CD4-positive, alpha-beta T cell (primary cell): ENCODE measurements at places on chromosomes 12 and 14. TPM values are rescaled to one million over a fixed set of nuclear protein-coding genes. Genes with fewer than 3 reads are reported as not detected.

GRCh38 chr14:76311079-76311758 lies 64.7 kb upstream of the ESRRB start:
- no peak for DNase-seq
- H3K27ac ChIP-seq, result no peak overlapping the region
- no peak overlapping the region for H3K4me3 ChIP-seq

DNA sequence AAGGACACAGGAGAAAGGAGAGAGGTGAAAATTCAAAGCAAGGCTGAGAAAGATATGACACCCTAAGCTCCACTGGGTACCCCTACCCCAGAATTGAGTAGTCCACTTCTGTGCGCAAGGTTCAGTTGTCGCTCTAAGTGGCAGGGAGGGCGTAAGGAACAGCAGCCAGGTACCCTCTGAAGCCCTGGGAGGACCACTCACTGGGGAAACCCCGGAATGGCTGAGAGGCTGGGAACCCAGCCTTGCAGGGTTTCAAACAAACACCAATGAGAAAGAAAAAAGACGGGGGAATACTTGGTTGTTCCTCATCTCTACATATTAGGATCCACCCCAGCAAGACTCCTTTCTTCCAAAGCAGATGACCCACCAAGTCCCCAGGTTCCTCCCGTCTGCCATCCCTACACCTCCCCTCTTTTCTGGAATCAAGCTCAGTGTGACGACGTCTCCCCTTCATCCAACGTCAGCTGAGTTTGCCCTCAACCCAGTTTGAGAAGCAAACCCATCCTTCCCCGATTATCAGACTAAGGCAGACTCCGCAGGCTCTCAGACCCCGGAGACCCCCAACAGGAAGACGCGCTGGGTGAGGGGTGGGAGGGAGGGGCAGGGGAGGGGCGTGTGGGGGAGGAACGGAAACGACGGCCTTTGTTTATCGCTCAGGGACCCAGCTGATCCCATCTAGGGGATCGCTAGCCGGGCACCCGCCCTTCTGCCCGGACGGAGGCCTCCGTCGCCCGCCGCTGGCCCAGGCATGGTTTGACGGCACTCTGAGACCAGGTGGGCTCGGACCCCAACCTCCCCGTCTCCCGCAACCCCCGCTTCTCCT lies 795 bp downstream of the LMBR1L start:
- peaks cover 24% of the 10 kb centered on the region for H3K36me3 ChIP-seq
- DNase-seq, result peak; percentile 21
- H3K4me3 ChIP-seq, result peak overlapping the region; percentile 75

DNA sequence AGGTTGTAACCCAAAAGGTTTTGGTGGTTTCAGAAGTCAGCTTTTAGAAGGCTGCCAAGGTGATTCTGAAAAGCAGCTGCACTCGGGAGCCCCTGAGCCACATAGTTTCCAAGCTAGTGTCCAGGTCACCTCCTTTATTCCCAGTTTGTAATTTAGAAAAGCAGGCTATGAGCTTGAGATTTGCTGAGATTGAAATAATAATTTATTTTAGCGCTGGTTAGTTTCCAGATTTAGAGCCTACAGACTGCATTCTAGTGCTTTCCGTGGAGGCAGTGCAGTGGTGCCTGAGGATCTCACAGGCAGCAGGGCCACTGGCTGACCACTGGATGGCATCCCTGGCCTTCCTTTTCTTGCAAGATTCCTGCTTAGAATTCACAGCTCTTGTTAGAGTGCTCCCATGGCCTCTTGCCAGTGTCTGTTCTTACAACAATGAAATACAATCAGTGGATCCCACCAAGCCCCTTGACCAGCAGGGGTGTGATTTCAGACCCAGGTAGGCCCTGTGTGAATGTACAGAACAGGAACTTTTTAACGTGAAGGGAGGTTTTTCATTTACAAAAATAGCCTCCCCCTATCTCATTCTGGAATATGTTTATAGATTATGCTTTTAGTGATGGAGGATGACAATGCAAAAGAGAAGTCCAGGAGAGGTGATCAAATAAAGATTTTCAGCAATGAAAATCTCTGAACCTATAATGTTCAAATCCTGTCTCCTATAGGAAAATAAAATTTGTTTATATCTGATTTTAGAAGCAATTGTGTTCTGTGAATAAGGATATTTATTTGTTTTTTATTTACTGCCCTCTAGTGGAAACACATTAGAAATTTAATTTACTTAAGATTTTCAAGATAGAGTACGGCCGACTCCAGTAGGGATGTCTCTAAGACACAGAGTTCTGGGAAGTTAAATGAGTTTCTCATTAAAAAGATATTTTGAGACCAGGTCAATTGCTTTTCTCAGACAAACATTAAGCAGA lies 362.1 kb upstream of the STXBP6 start:
- H3K4me1 ChIP-seq, result no peaks in the 10 kb centered on the region
- peaks cover under 1% of the 10 kb centered on the region for H3K27me3 ChIP-seq
- no peak overlapping the region for H3K4me3 ChIP-seq
- no peak overlapping the region for H3K27ac ChIP-seq
- H3K36me3 ChIP-seq, result no peaks in the 10 kb centered on the region
- DNase-seq, result no peak

GRCh38 chr12:110171636-110172035 lies 47.5 kb downstream of the IFT81 start:
- no peaks in the 10 kb centered on the region for H3K36me3 ChIP-seq
- H3K27me3 ChIP-seq, result no peaks in the 10 kb centered on the region

GRCh38 chr14:102817318-102817717 lies 40.1 kb downstream of the TRAF3 start:
- DNase-seq, result no peak
- H3K27me3 ChIP-seq, result no peaks in the 10 kb centered on the region
- no peak overlapping the region for H3K27ac ChIP-seq
- H3K36me3 ChIP-seq, result no peaks in the 10 kb centered on the region

DNA sequence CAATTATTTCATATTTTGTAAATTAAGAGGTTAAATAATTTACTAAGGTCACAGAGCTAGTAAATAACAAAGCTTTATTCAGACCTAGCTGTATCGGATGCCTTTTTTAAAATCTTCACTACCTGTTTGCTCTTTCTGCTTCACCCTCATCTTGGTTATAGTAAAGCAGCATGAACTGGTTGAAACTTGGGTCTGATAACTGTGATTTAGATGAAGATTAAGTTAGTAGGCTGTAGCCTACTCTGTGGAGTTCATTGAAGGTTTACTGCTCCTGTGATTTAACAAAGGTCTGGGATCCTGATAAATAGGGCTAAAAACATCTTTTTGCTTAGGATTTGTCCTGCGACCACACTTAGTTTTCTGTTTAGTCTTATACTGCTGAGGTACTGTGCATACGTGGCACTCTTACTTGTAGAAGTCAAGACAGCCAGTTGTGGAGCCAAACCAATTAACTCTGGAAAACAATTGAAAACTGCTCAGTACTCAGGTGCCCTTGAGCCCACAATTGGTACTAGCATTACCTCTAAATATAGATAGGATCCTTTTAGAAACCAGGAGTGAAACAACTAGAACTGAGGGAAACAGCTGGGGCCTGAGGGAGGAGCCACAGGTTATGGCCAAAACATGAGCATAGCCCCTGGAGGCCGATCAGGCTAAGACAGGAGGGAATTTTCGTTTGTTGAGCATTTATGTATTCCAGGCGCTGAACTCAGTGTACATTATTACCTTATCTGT lies 2.3 kb downstream of the SPATS2 start:
- H3K4me3 ChIP-seq, result no peak overlapping the region
- H3K27me3 ChIP-seq, result no peaks in the 10 kb centered on the region
- peaks cover 15% of the 10 kb centered on the region for H3K4me1 ChIP-seq
- no peak overlapping the region for H3K27ac ChIP-seq
- DNase-seq, result no peak

DNA sequence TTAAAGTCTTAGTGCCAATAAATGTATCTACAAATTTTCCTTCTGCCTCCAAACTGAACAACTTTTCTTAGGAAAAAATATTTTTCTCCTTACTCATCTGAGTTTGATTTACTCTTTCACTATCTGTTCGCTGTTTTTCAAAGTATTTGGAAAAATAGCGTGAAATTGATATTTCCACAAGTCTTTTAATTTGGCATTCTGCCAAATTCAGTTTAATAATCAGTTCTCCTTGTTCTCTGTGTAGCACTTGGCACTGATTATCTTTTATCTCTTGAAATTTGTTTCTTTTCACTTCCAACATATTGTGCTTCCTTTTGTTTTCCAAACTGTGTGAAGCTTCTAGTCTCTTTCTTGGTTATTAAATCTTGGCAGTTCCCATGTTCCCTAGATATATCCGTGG lies 559.8 kb downstream of the RPL10L start:
- no peaks in the 10 kb centered on the region for H3K36me3 ChIP-seq
- H3K4me1 ChIP-seq, result no peaks in the 10 kb centered on the region
- no peaks in the 10 kb centered on the region for H3K27me3 ChIP-seq
- H3K27ac ChIP-seq, result no peak overlapping the region
- no peak for DNase-seq
- no peak overlapping the region for H3K4me3 ChIP-seq

DNA sequence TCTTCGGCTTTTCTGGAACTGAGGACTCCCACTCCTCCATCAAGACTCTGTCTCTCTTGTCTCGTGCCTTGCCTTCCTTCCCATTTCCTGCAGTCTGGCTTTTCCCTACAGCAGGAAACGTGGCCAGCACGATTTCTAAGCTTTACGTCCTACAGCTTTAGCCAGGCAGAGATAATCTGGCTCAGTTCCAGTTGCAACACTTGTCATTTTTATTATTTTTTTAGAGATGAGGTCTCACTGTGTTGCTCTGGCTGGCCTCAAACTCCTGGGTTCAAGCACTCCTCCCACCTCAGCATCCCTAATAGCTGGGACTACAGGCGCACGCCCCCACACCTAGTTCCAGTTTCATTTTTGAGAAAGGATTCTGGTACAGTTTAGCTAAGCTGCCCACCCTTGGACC lies 19.9 kb downstream of the CALM1 start:
- DNase-seq, result no peak
- H3K36me3 ChIP-seq, result no peaks in the 10 kb centered on the region
- no peak overlapping the region for H3K4me3 ChIP-seq
- H3K27me3 ChIP-seq, result no peaks in the 10 kb centered on the region
- no peak overlapping the region for H3K27ac ChIP-seq

- H3K27ac ChIP-seq, result no peak overlapping the region
- DNase-seq, result no peak
- H3K4me1 ChIP-seq, result no peaks in the 10 kb centered on the region
- no peaks in the 10 kb centered on the region for H3K36me3 ChIP-seq
- no peaks in the 10 kb centered on the region for H3K27me3 ChIP-seq
- no peak overlapping the region for H3K4me3 ChIP-seq
Observed at GRCh38 chr12:25257590-25258324, 7.0 kb upstream of the KRAS start.

GRCh38 chr12:117643971-117644370 lies 282.5 kb upstream of the NOS1 start:
- H3K36me3 ChIP-seq, result no peaks in the 10 kb centered on the region
- H3K27me3 ChIP-seq, result peaks cover 2% of the 10 kb centered on the region
- no peak overlapping the region for H3K27ac ChIP-seq
- no peak overlapping the region for H3K4me3 ChIP-seq
- no peak for DNase-seq

DNA sequence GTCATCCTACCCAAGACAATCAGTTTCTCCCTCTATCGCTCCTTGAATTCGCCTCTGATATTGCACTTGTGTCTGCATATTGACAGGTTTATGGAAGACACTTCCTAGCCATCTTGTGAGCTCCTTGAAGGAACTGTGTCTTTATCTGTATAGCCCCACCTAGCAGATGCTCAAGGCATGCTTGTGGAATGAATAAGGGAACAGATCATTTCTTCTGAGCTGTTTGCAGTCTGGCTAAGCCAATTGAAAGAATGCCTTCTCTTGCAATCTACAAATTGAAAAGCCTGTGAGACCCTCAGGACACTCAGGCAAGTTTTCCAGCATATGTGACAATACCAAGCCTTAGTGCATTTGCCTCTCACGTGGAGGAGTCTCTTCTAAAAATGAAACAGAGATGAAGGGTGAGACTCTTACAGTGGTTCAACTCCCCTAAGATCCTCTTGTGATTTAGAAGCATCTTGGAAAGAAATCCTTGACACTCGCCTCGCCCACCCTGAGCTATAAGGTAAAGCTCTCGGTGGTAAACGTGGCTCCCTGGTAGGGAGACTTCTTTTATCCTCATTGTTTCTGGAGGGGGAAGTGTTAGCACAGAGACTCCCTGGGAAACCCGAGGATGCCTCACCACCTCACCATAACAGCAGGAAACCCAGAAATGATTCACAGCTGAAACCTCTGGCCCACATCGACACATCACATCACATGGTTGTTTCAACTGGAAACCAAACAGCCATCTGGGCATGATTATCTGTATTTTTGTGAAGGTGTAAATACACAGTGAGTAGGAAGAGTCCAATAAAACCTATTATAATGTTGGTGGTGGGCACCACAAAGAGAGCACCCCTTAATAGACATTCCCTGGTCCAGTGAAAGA lies 112.3 kb upstream of the BCL2L14 start:
- no peak overlapping the region for H3K27ac ChIP-seq
- H3K27me3 ChIP-seq, result no peaks in the 10 kb centered on the region
- no peak overlapping the region for H3K4me3 ChIP-seq
- H3K36me3 ChIP-seq, result no peaks in the 10 kb centered on the region
- H3K4me1 ChIP-seq, result peaks cover 18% of the 10 kb centered on the region

GRCh38 chr14:34460841-34461240 lies 1.2 kb downstream of the SPTSSA start:
- no peak overlapping the region for H3K27ac ChIP-seq
- no peak overlapping the region for H3K4me3 ChIP-seq
- peaks cover 12% of the 10 kb centered on the region for H3K4me1 ChIP-seq
- H3K27me3 ChIP-seq, result no peaks in the 10 kb centered on the region
- no peaks in the 10 kb centered on the region for H3K36me3 ChIP-seq

- H3K36me3 ChIP-seq, result no peaks in the 10 kb centered on the region
- H3K27me3 ChIP-seq, result no peaks in the 10 kb centered on the region
- H3K4me1 ChIP-seq, result no peaks in the 10 kb centered on the region
- no peak overlapping the region for H3K27ac ChIP-seq
- H3K4me3 ChIP-seq, result no peak overlapping the region
Observed at GRCh38 chr14:24984846-24985589, 64.9 kb downstream of the STXBP6 start.

GRCh38 chr12:5904969-5905368 lies 40.1 kb downstream of the ANO2 start:
- no peak for DNase-seq
- H3K27me3 ChIP-seq, result peaks cover 2% of the 10 kb centered on the region
- no peak overlapping the region for H3K27ac ChIP-seq
- H3K4me3 ChIP-seq, result no peak overlapping the region
- H3K4me1 ChIP-seq, result no peaks in the 10 kb centered on the region

Gene EML1
- not detected for total RNA-seq

Gene RPAP3
- 24.6 TPM for total RNA-seq

Gene NANOG
- not detected for total RNA-seq

Gene A2ML1
- total RNA-seq, result not detected
